ENCODE measurements at places on chromosomes 6 and 20.

DNA sequence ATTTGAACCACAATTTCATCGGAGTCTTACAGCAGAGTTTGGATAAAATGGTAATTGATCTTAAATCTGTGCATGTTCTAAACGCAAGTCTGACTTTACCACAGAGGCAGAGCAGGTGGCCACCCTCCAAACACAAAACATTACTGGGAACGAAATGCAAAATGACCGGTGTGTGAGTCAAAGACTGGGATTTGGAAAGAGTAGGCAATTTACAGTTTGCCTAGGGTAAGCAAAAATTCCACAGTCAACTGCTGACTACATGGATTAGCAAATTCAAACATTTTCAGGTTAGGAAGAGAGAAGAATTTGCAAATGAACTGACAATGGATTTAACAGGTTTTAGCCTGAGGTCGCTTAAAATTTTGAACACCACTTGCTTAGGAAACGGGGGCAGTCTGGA, 444.4 kb downstream of the HDGFL1 start:
- DNase-seq = no peak

GRCh38 chr6:87754828-87755227, 52.8 kb upstream of the AKIRIN2 start:
- no peak for DNase-seq

DNA sequence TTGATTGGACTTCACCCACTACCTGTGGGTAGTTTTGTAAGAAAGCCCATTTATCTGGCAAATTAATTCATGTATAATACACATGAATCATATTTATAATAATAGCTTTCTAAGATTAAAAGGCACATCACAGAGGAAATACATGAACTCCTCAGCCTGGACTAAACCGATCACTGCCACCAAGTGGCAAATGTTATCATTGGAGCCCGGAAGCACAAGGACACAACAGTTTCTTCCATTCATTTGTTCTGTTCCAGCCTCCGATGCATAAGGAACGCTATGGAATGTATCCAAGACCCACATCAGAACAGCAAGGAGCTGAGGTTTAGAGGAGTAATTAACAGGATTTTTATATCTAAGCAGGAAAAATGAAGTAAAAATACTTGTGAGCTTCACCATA, 13.9 kb upstream of the IPCEF1 start:
- peak; percentile 52 for DNase-seq

DNA sequence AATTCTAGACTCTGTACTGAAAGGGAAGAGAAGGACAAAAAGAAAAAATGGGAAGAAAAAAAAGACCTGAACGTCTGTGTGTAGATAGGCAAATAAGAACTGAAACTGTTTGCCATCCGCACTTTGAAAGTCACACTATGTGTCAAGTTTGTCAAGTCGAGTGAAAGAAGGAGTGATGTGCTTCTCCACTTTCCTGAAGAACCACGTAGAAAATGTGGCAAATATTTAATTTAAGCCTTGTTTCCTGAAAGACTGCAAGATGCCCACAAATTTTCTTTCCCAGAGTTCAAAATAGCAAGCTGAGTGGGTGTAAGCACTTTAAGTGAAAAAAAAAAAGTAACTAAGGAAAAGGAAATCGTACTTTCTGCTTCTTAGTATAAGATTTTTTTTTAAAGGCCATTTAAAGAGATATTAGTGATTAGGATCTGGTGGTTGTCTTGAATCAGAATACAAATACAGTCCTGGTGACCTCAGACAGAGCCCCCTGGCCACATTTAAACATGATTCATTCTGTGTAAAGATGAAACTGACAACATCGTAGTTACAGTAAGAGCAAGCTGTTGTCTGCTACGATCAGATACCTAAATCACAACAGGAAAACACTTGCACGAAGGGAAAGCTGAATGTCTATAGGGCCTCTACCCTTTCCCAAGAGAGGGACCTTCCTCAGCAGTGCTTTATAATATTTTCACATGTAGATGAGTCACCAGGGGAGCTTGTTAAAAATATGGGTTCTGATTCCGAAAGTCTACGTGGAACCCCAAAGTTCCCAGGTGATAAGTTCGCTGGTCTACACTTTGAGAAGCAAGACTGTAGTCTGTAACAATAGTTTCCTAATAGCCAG, 102.3 kb downstream of the HIVEP2 start:
- DNase-seq = peak; percentile 71

- no peak for DNase-seq
These were observed 534 bp downstream of the KIAA1755 start for GRCh38 chr20:38260025-38260377.

- DNase-seq = no peak
These were observed 38.7 kb downstream of the STK38 start for GRCh38 chr6:36508532-36508931.

- no peak for DNase-seq
These were observed 7.6 kb upstream of the HIVEP2 start for GRCh38 chr6:142952614-142953013.

GRCh38 chr6:36753671-36754405, 56.2 kb downstream of the RAB44 start:
- DNase-seq = no peak

GRCh38 chr20:32037929-32038328, 14.1 kb upstream of the HCK start:
- peak; percentile 51 for DNase-seq

DNA sequence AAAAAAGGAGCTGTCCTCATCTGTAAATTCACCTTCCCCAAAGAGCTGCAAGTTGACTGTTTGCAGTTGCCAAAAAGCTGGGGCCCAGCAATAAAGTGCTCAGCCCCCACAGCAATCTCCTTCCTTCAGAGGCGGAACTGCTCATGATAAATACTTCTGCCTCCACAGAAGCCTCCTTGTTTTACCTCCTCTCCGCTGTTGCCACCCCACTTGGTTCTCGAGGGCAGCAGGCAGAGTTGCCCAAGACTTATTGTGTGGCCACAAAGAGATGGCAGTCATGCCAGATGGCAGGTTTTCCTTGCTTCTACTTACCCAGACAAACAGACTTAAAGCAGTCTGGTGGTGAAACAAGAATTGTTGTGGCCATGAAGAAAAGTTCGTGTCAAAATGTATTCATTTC, 66.3 kb downstream of the SLX4IP start:
- no peak for DNase-seq

GRCh38 chr20:46872328-46873211, 22.1 kb upstream of the EYA2 start:
- no peak for DNase-seq

- DNase-seq = no peak
These were observed 6.7 kb upstream of the GJA10 start for GRCh38 chr6:89887452-89888137.

Data from HT1080 (cell line).